Kidney (tissue), 22 donors: ENCODE measurements at places on chromosomes 7 and 10. TPM values are rescaled to one million over a fixed set of nuclear protein-coding genes. Genes with fewer than 3 reads are reported as not detected.

DNA sequence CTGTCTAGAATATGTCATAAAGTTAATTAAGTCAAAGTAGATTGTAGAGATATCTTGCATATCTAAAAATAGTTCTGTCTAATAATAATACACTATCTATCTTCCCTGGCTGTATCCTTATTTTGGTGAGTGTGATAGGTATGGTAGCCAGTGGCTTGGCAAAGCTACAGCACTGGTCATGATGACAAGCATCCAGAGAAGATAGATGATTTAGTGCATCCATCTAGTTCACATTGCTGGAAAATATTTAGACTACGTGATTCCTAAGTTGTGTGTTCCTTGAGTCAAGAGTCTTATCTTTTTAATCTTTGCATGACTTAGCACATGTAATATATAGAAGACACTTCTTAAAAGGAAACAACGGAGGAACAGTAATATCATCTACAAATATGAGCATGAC is 711.2 kb upstream of the KCND2 start:
- H3K27ac ChIP-seq: no peak overlapping the region
- H3K27me3 ChIP-seq: no peaks in the 10 kb centered on the region
- no peaks in the 10 kb centered on the region for H3K36me3 ChIP-seq
- no peaks in the 10 kb centered on the region for H3K4me1 ChIP-seq

- DNase-seq: peak; percentile 77
- H3K27me3 ChIP-seq: no peaks in the 10 kb centered on the region
- H3K4me1 ChIP-seq: peaks cover 55% of the 10 kb centered on the region
- H3K27ac ChIP-seq: peak overlapping the region; percentile 89
- H3K4me3 ChIP-seq: peak overlapping the region; percentile 36
Measured at GRCh38 chr7:151249034-151249731, 689 bp upstream of the SMARCD3 start.

- no peaks in the 10 kb centered on the region for H3K27me3 ChIP-seq
- no peak overlapping the region for H3K4me3 ChIP-seq
- H3K27ac ChIP-seq: no peak overlapping the region
Measured at GRCh38 chr10:97517096-97517750, 18.5 kb downstream of the UBTD1 start.

- no peaks in the 10 kb centered on the region for H3K4me1 ChIP-seq
- no peaks in the 10 kb centered on the region for H3K27me3 ChIP-seq
- H3K4me3 ChIP-seq: no peak overlapping the region
Measured at GRCh38 chr10:76404531-76404930, 973.1 kb downstream of the LRMDA start.

- H3K4me3 ChIP-seq: no peak overlapping the region
- H3K4me1 ChIP-seq: no peaks in the 10 kb centered on the region
- no peak for DNase-seq
- H3K36me3 ChIP-seq: peaks cover 8% of the 10 kb centered on the region
- H3K27me3 ChIP-seq: no peaks in the 10 kb centered on the region
Measured at GRCh38 chr7:157238087-157238486, 98.7 kb upstream of the DNAJB6 start.

GRCh38 chr10:24953675-24954074 is 1.3 kb upstream of the PRTFDC1 start:
- no peak overlapping the region for H3K4me3 ChIP-seq
- H3K27me3 ChIP-seq: no peaks in the 10 kb centered on the region
- H3K27ac ChIP-seq: no peak overlapping the region
- H3K36me3 ChIP-seq: no peaks in the 10 kb centered on the region

DNA sequence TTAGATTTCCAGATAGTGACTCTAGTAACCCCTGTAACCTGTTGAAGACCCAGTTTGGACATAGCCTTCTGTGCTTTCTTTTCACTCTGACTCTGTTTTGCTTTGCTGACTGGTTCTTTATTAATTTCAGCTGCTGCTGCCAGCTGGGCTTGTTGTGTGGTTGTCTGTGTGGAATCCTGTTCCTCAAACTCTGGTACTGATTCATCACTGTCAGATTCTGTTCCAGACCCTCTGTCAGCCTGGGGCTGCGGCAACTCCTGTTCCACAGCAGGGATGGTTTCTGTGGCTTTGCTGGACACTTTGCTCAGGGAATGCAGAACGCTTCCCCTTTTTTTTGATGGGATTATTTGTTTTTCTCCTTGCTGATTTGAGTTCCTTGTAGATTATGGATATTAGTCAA is 104.9 kb downstream of the SEC23IP start:
- no peaks in the 10 kb centered on the region for H3K36me3 ChIP-seq
- H3K4me1 ChIP-seq: no peaks in the 10 kb centered on the region
- H3K27ac ChIP-seq: no peak overlapping the region
- DNase-seq: no peak
- H3K27me3 ChIP-seq: no peaks in the 10 kb centered on the region
- no peak overlapping the region for H3K4me3 ChIP-seq

DNA sequence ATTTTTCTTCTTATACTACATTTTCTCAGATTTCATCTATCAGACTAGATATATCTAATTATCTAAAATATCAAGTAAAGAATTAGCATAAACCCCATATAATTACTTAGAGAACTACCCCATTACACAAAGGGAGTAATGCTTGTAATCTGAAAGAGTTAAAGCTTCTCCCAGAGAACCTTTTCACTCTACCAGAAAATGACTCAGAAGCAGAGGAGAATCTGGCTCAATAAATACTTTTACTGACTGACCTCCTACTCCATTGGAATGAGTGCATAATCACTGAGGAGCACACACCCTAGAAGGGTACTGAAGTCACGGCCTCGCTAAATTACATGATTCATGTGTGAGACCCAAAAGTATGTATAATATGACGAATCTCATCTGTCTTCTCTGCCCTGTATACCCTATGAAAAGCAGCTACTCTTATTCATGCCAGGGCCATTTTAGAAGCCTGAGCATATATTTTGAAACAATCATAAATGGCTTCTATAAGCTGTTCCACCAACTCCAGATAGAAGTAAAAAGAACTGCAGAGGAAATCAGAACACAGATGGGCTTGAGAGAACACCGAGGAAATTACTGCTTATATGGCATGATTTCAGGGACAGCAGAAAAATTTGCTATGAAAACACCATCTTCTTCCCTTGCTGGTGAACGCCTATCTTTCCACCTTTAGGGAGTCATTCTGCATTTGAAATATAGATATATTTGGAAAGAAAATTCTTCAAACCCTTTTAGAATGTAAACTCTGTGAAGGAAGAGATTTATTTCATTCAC is 32.7 kb downstream of the DNMBP start:
- H3K27ac ChIP-seq: no peak overlapping the region
- no peak overlapping the region for H3K4me3 ChIP-seq
- H3K27me3 ChIP-seq: no peaks in the 10 kb centered on the region

DNA sequence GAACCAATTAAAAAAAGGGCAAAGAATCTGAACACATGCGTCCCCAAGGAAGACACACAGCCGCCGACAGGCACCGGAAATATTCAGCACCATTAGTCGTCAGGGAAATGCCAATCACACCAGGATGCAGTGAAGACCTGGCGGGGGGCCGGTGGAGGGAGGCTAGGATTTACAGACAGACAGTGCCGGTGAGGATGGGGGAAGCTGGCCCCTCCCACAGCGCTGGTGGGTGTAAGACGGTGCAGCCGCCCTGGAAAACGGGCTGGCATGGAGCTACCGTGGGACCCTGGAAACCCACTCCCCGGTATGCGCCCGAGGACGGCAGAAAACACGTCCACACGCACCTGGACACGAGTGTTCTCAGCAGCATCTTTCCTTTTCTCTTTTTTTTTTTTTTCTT is 4.8 kb upstream of the ADAP1 start:
- no peak overlapping the region for H3K27ac ChIP-seq
- H3K4me3 ChIP-seq: no peak overlapping the region
- no peaks in the 10 kb centered on the region for H3K36me3 ChIP-seq
- no peaks in the 10 kb centered on the region for H3K27me3 ChIP-seq
- H3K4me1 ChIP-seq: peaks cover 17% of the 10 kb centered on the region

DNA sequence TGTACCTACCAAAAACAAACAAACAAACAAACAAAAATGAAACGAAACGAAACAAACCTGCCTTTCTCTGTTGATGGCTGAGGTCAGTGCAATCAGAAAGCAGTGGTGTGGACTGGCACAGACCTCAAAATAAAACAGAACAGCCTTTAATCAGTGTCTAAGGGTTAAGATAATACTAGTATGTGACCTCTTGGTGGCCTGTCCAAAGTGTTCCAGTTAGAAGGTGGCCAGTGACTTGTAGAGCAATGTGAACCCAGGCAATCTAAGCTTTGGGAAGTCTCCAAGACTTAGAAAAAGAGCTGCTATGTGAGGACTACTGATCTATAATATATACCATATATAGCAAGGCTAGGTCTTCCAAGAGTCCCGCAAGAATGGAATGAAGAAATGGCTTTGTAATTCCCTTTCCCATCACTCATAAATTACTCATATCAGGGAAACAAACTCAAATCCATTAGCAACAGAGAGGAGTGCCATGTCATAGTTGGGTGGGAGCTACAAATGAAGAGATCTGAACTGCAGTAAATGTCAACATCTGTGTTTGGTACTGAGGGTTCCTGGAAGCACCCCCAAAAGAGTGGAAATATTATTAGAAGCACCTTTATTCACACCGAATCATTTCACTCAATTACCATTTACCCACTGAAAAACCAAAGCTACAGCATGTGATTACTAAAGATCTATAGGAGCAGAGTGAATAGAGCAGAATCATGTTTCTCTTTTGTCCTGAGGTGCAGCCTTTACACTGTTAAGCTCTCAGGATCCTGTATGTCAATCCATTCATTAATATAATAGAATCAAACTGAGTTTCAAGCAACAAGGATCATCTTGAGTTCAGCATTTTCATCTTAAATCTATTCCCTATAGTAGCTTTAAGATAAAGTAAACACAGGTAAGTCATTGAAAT is 28.0 kb downstream of the ABLIM1 start:
- no peaks in the 10 kb centered on the region for H3K4me1 ChIP-seq
- peaks cover 3% of the 10 kb centered on the region for H3K27me3 ChIP-seq
- H3K4me3 ChIP-seq: no peak overlapping the region
- H3K36me3 ChIP-seq: no peaks in the 10 kb centered on the region

- H3K36me3 ChIP-seq: no peaks in the 10 kb centered on the region
- no peaks in the 10 kb centered on the region for H3K27me3 ChIP-seq
- DNase-seq: no peak
- no peak overlapping the region for H3K4me3 ChIP-seq
- H3K27ac ChIP-seq: no peak overlapping the region
- H3K4me1 ChIP-seq: no peaks in the 10 kb centered on the region
Measured at GRCh38 chr10:4102802-4103344, 317.9 kb upstream of the KLF6 start.

- H3K27ac ChIP-seq: no peak overlapping the region
- H3K4me3 ChIP-seq: no peak overlapping the region
- H3K4me1 ChIP-seq: no peaks in the 10 kb centered on the region
- no peaks in the 10 kb centered on the region for H3K36me3 ChIP-seq
Measured at GRCh38 chr7:19747740-19748339, 25.6 kb downstream of the TMEM196 start.

DNA sequence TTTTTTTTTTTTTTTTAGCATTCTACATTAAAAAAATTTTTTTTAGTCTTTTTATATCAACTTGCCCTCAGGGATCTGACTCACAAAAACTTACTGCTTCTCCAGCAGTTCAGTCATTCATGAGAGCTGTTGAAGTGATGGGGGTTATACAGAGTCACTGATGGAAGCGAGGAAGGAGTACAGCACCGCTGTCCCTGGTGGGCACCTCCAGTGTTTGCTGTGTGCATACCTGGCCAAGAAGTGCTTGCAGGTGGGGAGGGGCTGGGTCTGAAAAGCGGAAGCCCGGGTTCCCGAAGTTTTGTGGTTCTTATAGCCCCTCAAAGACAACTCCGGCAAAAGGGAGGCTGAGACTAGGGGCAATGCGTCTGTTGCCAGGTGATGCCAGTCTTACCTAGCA is 46.2 kb downstream of the MINDY4 start:
- no peaks in the 10 kb centered on the region for H3K36me3 ChIP-seq
- no peak overlapping the region for H3K4me3 ChIP-seq
- no peaks in the 10 kb centered on the region for H3K4me1 ChIP-seq
- no peak for DNase-seq
- no peak overlapping the region for H3K27ac ChIP-seq

DNA sequence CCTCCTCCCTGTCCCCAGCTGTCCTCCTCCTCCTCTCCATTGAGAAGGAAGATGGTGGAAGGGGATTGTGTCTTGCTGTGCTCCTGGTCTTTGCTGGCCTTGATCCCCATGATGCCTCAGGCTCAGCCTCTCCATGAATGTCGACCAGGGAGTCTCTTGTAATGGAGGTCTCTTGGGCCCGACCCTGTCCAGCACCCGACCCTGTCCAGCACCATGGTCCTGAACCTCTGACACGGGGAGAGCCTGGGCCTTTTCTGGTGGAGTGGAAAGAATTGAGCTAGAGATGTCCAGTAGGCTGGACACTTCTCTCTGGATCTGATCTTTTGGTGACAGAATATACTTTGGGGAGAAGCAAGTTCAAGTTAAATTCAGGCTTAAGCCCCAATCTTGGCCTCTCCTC is 42.3 kb upstream of the HMX3 start:
- no peak overlapping the region for H3K4me3 ChIP-seq
- no peaks in the 10 kb centered on the region for H3K4me1 ChIP-seq
- no peak overlapping the region for H3K27ac ChIP-seq
- H3K36me3 ChIP-seq: no peaks in the 10 kb centered on the region

GRCh38 chr7:69722843-69723242 is 124.6 kb downstream of the AUTS2 start:
- no peaks in the 10 kb centered on the region for H3K36me3 ChIP-seq
- DNase-seq: no peak
- no peaks in the 10 kb centered on the region for H3K27me3 ChIP-seq
- no peak overlapping the region for H3K27ac ChIP-seq
- H3K4me1 ChIP-seq: no peaks in the 10 kb centered on the region

GRCh38 chr10:127441350-127442219 is 107.5 kb upstream of the NPS start:
- H3K27me3 ChIP-seq: no peaks in the 10 kb centered on the region
- no peaks in the 10 kb centered on the region for H3K4me1 ChIP-seq
- H3K27ac ChIP-seq: peak overlapping the region; percentile 96
- H3K4me3 ChIP-seq: peak overlapping the region; percentile 63
- DNase-seq: peak; percentile 89
- peaks cover 16% of the 10 kb centered on the region for H3K36me3 ChIP-seq

DNA sequence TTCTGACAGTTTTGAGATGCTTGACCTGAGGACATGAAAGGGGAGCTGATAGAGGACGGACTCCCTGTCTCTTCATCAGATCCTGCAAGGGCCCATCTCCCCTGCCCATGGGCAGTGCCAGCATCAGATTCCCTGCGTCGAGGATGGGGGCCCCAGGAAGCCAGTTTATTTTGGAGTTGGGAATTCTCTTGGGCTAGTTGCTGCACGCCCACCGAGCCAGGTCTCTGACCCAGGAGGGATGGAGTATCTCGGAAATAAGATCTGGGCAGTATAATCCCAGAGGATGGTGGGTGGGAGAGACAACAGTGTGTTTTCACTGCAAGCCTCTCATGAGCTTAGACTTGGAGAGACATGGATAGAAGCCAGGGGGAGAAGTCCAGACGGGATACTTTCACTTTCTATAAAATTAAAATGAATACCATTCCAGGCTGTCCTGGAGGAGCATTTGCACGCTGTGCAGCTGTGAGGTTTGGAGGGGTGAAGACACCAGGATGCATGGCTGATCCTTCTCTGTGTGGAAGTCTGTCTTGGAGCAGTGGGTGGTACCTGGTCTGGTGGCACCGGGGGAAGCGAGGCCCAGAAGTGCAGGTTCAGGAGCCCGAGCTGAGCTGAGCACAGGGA is 25.8 kb downstream of the DOCK1 start:
- no peak overlapping the region for H3K4me3 ChIP-seq
- no peak overlapping the region for H3K27ac ChIP-seq
- no peaks in the 10 kb centered on the region for H3K36me3 ChIP-seq
- no peaks in the 10 kb centered on the region for H3K27me3 ChIP-seq

GSDME gene
- polyA plus RNA-seq: 16.8 TPM

PDGFA gene
- polyA plus RNA-seq: 14.1 TPM

CHAT gene
- polyA plus RNA-seq: not detected

GHRHR gene
- polyA plus RNA-seq: 0.75 TPM
